GM04504 (cell line): ENCODE measurements at places on chromosomes 3 and 15.
A peak's percentile ranks its signal among the peaks of the same experiment; 100 is the strongest.

GRCh38 chr15:70339571-70340493, 242.1 kb upstream of the TLE3 start:
- peak; percentile 28 for DNase-seq

GRCh38 chr15:48371961-48372360, 40.7 kb downstream of the DUT start:
- DNase-seq, result no peak

GRCh38 chr15:38440353-38441129, 13.4 kb upstream of the FAM98B start:
- no peak for DNase-seq

- DNase-seq, result no peak
Measured at GRCh38 chr3:98994128-98994762, 92.8 kb upstream of the DCBLD2 start.

- no peak for DNase-seq
Measured at GRCh38 chr15:95291898-95292472, 1038.5 kb upstream of the NR2F2 start.

DNA sequence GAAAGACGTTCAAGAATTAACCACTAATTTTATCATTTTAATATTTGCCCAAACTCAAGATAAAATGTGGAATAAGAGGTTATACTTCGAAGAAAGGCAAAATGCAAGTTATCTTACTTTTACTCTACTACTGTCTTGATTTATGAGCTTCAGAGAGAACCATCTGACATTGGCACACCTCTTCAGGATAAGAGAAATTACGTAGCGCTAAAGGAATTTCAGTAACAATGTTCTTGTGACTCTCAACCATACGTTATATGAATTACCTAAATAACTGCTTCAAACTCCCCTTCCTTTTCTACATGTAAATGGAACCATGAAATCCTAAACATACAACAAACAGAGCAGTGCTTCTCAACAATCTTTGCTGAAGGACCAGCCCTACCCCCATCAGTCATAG, 96.8 kb downstream of the ZNF385D start:
- no peak for DNase-seq

GRCh38 chr3:157475921-157476414, 27.2 kb downstream of the VEPH1 start:
- DNase-seq, result peak; percentile 61

DNA sequence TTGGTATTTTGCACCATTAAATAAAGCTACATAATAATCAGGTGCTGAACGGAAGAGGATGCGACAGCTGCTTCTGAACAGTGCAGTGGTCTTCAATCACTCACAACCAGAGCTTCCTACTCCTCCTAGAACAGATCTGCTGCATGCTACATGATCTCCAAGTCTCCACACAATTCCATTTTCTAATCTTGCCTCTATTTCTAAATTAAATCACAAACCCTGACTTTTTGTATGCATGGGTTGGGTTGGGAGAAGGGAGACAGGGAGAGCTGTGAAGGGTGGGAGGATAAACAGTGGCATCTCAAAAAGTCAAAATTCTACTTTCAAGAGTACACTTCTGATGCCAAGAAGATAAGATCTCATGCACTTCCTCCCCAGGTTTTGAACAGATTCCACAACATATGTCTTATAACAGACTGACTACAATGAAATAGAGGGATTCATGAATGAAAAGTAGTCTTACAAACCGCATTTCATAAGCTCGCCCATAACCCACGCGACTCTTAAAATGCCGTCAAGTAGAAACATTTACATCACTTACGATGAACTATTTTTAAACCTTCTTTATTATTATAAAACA, 57.2 kb downstream of the CHSY1 start:
- no peak for DNase-seq

DNA sequence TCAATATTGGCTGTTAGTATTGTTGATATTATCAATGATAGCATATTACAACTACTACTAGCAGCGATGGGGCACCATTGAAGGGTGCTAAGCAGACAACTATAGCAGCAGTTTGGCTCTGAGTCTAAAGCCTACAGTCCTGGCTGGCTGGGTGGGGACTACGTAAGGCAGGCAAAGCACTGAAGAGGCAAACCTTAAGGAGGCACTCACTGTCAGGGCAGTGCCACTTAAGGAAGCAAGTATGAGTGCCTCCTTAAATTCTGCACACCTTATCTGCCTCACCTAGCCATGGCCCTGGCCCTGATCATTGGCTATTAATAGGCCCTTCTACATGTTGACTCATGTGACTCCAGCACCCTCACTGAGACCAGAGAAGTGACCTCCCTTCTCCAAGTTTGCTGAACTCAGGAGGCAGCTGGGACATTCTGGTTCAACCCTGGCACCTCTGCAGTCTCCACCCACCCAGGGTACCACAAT, 20.6 kb downstream of the CDCP1 start:
- no peak for DNase-seq

GRCh38 chr3:58129041-58129770, 81.6 kb downstream of the DNASE1L3 start:
- DNase-seq, result no peak

GRCh38 chr3:191136347-191136746, 62.7 kb upstream of the OSTN start:
- DNase-seq, result no peak

DNA sequence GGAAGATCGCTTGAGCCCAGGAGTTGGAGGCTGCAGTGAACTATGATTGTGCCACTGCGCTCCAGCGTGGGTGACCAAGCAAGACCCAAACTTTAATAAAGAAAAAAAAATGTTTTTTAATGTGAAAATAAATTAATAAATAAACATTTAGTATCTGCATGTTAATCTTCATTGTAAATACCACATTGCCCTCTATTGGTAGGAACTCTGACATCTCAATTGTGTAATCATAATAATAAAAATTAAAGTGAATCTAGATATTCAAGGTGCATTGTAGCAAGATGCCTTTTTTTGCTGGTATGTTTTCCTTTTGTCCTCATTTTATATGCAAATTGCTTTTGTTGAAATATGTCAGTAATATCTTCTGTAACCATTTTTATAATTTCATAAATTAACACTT, 95.0 kb upstream of the LIMD1 start:
- no peak for DNase-seq

DNA sequence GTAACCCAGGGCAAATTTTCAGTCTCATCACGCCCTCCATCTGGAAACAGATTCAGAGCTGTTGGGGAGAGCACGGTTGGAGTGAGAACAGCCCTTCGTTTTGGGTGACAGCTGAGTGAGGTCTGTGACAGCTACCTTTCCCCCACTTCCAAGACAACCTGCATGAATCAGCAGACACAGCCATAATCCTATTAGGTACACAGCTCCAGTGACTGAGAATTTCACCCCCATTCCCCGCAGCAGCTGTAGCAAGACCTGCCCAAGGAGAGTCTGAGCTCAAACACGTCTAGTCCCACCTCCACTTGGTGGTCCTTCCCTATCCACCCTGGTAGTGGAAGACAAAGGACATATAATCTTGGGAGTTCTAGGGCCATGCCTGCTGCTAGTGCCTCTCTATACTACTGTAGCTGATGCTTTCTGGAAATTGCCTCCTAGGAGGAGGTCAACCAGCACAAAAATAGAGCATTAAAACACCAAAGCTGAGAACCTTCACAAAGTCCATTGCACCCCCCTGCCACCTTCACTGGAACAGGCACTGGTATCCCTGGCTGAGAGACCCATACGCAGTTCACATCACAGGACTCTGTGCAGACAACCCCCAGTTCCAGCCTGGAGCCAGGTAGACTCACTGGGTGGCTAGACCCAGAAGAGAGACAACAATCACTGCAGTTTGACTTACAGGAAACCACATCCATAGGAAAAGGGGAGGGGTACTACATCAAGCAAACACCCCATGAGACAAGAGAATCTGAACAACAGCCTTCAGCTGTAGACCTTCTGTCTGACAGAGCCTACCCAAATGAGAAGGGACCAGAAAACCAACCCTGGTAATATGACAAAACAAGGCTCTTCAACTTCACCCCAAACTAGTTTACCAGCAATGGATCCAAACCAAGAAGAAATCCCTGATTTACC, 448.6 kb upstream of the CBLB start:
- DNase-seq, result no peak

- no peak for DNase-seq
Measured at GRCh38 chr3:88795503-88795902, 311.9 kb upstream of the EPHA3 start.

- DNase-seq, result no peak
Measured at GRCh38 chr3:70716832-70717231, 404.4 kb upstream of the MDFIC2 start.

GRCh38 chr15:87518957-87519356, 737.6 kb downstream of the NTRK3 start:
- no peak for DNase-seq

- no peak for DNase-seq
Measured at GRCh38 chr3:73626106-73626505, 1.4 kb upstream of the PDZRN3 start.

GRCh38 chr3:179027326-179027900, 44.2 kb downstream of the ZMAT3 start:
- DNase-seq, result no peak

DNA sequence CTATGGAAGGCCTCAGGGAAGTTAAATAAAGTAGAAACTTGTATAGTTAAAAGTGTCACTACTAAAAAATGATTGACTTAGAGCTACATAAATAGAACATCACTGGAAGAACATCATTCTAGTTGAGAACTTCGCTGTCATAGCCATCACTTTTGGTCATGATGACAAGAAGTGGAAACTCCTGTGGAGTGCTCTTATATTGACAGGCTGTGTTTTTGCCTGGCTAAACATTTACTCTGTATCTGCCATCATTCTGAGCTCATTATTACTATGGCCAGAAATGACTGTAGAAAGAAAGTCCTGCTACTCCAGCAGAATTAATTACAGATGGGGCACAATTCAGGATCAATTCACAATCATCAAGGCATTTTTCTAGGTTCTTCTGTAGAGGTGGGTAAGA, 165.1 kb upstream of the GOLIM4 start:
- no peak for DNase-seq

DNA sequence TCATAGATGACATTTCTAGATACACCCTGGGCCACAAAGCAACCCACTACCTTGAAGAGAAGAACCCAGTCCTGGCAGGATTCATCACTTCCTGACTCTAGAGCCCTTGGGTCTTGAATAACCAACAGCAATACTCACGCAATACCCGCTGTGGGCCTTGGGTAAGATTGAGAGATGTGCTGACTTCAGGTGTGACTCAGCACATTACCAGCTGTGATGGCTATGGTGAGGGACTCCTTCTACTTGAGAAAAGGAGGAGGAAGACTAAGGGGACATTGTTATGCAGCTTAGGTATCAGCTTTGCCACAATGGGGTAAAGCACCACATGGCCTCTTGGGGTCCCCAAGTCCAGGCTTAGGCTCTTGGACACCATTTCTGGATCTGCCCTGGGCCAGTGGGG, 14.9 kb downstream of the C3orf33 start:
- no peak for DNase-seq

DNA sequence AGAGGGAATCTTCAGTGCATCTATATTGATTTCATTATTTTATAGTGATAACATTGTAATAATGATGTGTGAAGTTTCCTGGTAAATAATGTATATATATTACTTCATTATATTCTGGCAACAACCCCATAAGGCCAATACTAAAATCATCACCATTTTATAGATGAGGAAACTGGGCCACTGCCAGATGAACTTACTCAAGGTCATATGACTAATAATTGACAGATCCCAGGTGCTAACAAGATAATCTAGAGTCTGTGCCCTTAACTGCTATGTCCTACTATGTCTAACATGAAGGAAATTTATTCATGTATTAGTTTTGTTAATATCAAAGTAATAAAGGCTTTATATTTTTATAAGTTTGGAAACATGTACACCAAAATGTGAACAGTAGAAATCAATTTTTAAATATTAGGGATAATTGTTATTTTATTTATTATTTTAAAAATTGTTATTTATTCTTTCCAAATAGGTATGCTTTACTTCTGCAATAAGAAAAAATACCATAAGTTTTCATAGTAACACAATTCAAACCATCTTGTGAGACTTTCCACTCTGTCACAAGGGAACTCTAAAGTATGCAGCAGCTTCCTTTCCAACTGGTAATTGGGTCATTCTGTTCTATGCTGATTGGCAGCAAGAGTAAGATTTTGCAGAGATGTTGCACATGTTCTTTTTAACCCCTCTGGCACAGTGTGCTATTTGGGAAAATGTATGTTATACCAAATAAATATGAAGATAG, 90.8 kb upstream of the CMC1 start:
- DNase-seq, result no peak

DNA sequence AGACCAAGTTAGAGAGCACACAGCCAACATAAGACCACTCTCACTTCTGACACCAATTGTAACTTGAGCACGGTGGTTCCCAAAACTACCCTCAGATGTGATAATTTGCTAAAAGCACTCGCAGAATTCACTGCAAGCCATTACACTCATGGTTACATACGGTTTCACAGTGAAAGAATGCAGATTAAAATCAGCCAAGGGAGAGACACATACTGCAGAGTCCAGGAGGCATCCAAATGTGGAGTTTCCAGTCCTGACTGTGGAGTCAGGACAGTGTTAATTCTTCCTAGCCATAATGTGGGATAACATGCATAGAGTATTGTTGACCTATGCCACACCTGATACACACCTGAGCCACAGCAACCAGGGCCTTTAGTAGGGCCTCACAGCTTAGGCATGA, 956.4 kb downstream of the NTRK3 start:
- no peak for DNase-seq

- DNase-seq, result no peak
Measured at GRCh38 chr15:91566141-91566540, 287.4 kb upstream of the SLCO3A1 start.

DNA sequence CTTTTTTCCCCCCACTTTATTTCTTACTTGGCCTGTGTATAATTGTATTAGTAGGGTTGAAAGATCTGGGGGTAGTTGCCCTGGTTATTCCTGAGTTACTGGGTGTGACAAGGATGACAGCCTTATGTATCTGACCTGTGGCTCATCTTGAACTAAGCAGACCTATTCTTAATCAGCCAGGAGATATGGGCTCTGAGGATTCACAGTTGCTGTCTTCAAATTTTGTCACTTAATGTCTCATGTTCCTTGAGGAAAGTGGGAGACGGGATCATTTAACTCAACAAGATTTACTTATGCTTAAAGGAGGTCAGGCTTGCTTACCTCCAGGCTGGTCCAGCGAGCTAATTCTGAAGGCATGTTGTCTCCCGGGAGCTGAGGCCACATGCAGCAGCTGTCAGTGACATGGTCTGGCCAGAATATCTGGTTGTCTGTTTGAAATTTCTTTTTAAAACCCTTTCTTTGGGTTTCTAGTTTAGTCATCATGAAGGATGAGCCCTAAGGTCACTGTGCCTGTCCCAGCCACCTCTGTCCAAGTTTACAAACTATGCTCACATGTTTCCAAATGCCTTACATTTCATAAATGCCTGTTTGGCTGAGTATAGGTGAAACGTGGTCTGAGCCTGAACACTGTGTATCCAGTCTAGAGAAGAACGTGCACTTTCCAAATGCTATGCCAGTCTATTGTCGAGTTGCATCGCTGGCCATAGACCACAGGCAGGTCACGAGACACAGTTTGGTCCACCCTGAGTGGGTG, 26.8 kb downstream of the LRTM1 start:
- no peak for DNase-seq

GRCh38 chr15:63264688-63265293, 12.6 kb upstream of the APH1B start:
- peak; percentile 29 for DNase-seq
